Kidney (tissue), 22 donors: ENCODE measurements at places on chromosomes 7 and 10. TPM values are rescaled to one million over a fixed set of nuclear protein-coding genes. Genes with fewer than 3 reads are reported as not detected.
A peak's percentile ranks its signal among the peaks of the same experiment; 100 is the strongest.

DNA sequence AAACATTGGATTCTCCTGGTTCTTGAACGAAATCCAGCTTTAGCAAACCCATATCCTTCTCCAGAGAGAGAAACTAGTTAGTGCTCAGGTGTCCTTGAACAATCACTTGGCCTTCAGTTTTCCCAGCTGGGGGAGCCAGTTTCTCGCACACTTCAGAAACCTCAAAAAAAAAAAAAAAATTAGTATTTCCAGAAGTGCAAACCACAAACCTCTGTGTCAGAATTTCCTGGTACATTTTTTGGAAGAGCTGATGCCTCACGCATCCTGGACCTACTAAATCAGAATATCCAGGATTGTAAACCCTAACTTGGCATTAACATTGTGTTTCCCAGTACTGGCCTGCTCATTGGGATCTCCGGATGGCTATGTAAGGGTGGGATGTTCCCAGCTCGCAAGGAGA is 143.4 kb upstream of the EGR2 start:
- H3K4me1 ChIP-seq = no peaks in the 10 kb centered on the region
- H3K4me3 ChIP-seq = no peak overlapping the region
- H3K27me3 ChIP-seq = no peaks in the 10 kb centered on the region

The TUBAL3 gene
- 0.44 TPM for total RNA-seq

GRCh38 chr10:119608316-119609155 is 11.8 kb upstream of the TIAL1 start:
- no peaks in the 10 kb centered on the region for H3K36me3 ChIP-seq
- no peaks in the 10 kb centered on the region for H3K27me3 ChIP-seq
- peaks cover 5% of the 10 kb centered on the region for H3K4me1 ChIP-seq

- no peak overlapping the region for H3K4me3 ChIP-seq
- H3K27me3 ChIP-seq = no peaks in the 10 kb centered on the region
- no peak overlapping the region for H3K27ac ChIP-seq
- no peak for DNase-seq
- no peaks in the 10 kb centered on the region for H3K36me3 ChIP-seq
These were observed 537.9 kb upstream of the FOXK1 start for GRCh38 chr7:4144172-4144701.

- H3K27me3 ChIP-seq = peaks cover 4% of the 10 kb centered on the region
- no peaks in the 10 kb centered on the region for H3K36me3 ChIP-seq
- no peak overlapping the region for H3K27ac ChIP-seq
These were observed 565 bp downstream of the STRIP2 start for GRCh38 chr7:129434675-129435318.

- no peak overlapping the region for H3K4me3 ChIP-seq
- H3K36me3 ChIP-seq = no peaks in the 10 kb centered on the region
- no peaks in the 10 kb centered on the region for H3K27me3 ChIP-seq
- H3K4me1 ChIP-seq = peaks cover 5% of the 10 kb centered on the region
These were observed 64.2 kb upstream of the DNAJB6 start for GRCh38 chr7:157272351-157273207.

- no peak overlapping the region for H3K4me3 ChIP-seq
- no peaks in the 10 kb centered on the region for H3K27me3 ChIP-seq
- no peaks in the 10 kb centered on the region for H3K4me1 ChIP-seq
- DNase-seq = no peak
These were observed 433.6 kb downstream of the GRM8 start for GRCh38 chr7:126819197-126819484.

DNA sequence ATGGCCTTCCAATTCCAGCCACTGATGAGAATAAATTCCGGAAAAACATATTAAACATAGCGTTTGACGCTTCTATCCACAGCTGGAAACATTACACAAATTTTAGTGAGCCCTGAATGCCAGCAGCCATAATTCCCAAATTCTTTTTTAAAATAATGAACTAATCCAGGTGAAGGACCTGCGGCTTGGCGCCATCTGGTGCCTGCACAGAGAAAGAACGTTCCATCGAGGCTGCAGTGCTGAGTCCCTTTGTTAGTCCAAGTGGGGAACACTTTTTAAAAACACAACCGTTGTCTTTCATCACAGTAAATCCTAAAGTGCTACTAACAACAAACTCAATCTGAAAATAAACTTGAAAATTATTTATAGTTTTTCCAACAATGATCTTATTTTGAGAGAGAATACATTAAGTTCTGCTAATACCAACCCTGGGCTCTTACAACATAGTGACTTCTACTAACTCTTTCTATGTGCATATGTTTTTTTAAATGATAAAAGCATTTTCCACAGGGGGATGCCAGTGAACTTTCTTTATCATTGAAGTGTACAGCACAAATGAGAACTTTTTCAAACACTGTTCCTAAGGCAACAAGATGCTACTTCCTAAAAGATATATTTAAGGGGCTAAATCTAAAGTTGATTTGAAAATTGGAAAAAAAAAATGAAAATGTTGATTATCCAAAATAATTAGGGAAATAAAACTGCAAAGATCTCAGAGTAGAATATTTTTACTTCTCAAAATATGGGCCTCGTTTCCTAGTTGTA is 166.9 kb upstream of the RNF32 start:
- H3K4me1 ChIP-seq = peaks cover 9% of the 10 kb centered on the region
- peak; percentile 58 for DNase-seq
- no peaks in the 10 kb centered on the region for H3K27me3 ChIP-seq
- no peaks in the 10 kb centered on the region for H3K36me3 ChIP-seq

DNA sequence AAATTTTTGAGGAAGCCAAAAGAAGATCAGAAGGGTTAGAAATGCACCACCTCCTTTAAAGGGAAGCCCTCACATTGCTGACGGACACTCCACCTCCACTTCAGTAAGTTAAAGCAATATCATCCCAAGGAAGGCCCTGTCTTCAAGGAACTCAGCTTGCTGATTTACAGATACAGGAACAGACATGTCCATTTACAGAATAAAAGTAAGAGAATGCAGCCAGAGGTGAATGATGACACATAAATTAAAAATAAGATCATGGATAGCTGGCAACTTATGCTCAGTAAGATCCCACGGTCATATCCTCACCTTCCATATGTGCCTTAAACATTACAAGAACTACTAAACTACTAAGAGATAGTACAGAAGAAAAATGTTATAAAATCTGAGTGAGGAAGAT is 20.4 kb downstream of the GRB10 start:
- H3K4me1 ChIP-seq = peaks cover 12% of the 10 kb centered on the region
- no peak overlapping the region for H3K4me3 ChIP-seq
- no peak overlapping the region for H3K27ac ChIP-seq
- no peaks in the 10 kb centered on the region for H3K36me3 ChIP-seq
- no peaks in the 10 kb centered on the region for H3K27me3 ChIP-seq

The UBTD1 gene
- 17.4 TPM for total RNA-seq

DNA sequence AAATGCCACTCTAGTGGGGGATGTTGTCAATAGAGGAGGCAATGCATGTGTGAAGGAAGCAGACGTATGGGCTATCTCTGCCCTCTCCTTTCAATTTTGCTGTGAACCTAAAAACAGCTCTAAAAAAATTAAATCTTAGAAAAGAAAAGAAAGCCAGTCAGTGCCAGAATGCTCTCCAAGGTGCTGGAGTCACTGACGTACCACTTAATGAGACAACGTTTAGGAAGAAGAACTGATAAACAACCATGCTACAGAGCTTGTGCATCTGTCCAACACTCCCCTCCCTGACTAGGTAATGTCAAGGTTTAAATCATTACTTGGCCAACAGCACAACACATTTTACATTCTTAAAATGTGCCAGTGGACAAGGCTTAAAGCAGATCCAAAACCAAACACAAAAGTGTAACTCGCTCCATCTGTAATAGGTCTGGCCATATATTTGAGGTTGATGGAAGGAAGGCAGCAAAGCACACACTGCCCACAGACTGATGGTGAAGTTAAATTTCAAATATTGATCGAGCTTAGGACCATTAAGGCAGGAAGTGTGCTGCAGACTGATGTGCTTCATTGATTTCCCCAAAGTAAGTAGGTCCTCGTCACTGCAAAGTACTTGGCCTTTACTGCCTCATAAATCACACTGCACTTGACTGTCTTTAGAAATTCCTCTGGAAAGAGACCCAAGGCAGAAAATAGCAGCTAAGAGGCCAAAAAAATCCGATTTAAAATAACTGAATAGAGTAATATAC is 15.5 kb downstream of the ARMH3 start:
- no peak overlapping the region for H3K27ac ChIP-seq
- H3K4me3 ChIP-seq = no peak overlapping the region
- H3K36me3 ChIP-seq = peaks cover 8% of the 10 kb centered on the region
- H3K4me1 ChIP-seq = no peaks in the 10 kb centered on the region
- DNase-seq = no peak
- H3K27me3 ChIP-seq = no peaks in the 10 kb centered on the region

The HGF gene
- 23.8 TPM for total RNA-seq

The CC2D2B gene
- total RNA-seq = 2.5 TPM

GRCh38 chr10:74289188-74289587 is 138.2 kb downstream of the ADK start:
- DNase-seq = no peak
- H3K36me3 ChIP-seq = no peaks in the 10 kb centered on the region
- H3K4me3 ChIP-seq = no peak overlapping the region
- no peaks in the 10 kb centered on the region for H3K4me1 ChIP-seq
- H3K27ac ChIP-seq = no peak overlapping the region

DNA sequence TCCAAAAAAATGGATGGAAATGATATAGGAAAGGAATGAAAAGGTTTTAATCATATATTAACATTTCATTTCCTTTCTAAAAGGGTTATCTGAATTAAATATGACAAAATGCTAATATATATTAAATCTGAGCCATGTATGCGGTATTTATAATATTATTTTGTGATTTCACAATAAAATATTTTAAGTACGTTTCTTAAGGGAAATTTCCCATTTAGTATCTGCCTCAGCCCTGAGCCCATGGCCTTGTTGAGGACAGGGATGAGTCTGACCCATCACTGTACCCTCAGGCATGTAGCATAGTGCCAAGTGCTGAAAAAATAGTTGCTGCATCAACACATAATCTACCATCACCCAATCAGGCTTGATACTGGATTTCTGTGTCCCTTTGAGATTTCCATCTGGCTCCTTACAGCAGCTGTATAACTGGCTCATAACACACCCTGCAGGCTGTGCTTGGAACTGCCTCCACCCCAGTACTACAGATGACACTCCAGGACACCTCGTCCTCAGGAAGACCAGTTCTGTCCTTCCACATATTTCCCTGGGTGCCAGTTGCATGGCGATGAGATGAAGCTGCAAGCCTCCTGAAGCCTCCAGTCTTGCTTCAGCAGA is 59.4 kb upstream of the ASAH2 start:
- no peak overlapping the region for H3K27ac ChIP-seq
- no peaks in the 10 kb centered on the region for H3K4me1 ChIP-seq
- no peak for DNase-seq
- H3K4me3 ChIP-seq = no peak overlapping the region

- no peaks in the 10 kb centered on the region for H3K36me3 ChIP-seq
- H3K4me3 ChIP-seq = no peak overlapping the region
- H3K27me3 ChIP-seq = no peaks in the 10 kb centered on the region
- no peak overlapping the region for H3K27ac ChIP-seq
- H3K4me1 ChIP-seq = no peaks in the 10 kb centered on the region
These were observed 169.5 kb upstream of the LYZL1 start for GRCh38 chr10:29119374-29119773.

GRCh38 chr7:18895456-18895855 is 222.0 kb downstream of the TWIST1 start:
- H3K36me3 ChIP-seq = no peaks in the 10 kb centered on the region
- no peaks in the 10 kb centered on the region for H3K4me1 ChIP-seq

The FAM25G gene
- not detected for total RNA-seq

DNA sequence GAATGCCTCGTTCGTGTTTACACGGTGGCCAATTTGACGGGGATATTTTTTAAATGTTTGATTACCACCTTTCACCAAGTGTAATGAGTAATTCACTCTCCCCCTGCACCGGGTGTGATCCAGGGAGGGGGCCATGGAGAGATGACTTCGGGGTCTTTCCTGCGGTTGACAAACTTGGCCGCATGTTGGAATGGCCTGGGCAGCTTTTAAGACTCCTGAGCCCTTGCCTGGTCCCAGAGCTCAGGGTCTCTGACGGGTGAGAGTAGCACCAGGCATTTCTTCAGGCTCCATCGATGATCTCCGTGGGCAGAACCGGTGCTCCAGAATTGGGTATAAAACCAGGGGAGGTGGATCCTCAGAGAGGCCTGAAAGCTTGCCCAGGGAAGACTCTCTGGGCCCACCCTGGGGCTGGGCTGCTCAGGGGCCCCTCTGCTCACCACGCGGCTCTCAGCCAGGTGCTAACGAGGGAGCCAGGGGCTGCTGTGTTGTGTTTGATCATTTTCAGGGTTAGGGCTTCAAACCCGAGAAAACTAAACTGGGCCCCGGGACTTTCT is 882 bp downstream of the ZNF282 start:
- no peaks in the 10 kb centered on the region for H3K27me3 ChIP-seq
- DNase-seq = peak; percentile 18
- peak overlapping the region; percentile 9 for H3K27ac ChIP-seq
- peak overlapping the region; percentile 75 for H3K4me3 ChIP-seq
- peaks cover 5% of the 10 kb centered on the region for H3K4me1 ChIP-seq
- peaks cover 18% of the 10 kb centered on the region for H3K36me3 ChIP-seq

DNA sequence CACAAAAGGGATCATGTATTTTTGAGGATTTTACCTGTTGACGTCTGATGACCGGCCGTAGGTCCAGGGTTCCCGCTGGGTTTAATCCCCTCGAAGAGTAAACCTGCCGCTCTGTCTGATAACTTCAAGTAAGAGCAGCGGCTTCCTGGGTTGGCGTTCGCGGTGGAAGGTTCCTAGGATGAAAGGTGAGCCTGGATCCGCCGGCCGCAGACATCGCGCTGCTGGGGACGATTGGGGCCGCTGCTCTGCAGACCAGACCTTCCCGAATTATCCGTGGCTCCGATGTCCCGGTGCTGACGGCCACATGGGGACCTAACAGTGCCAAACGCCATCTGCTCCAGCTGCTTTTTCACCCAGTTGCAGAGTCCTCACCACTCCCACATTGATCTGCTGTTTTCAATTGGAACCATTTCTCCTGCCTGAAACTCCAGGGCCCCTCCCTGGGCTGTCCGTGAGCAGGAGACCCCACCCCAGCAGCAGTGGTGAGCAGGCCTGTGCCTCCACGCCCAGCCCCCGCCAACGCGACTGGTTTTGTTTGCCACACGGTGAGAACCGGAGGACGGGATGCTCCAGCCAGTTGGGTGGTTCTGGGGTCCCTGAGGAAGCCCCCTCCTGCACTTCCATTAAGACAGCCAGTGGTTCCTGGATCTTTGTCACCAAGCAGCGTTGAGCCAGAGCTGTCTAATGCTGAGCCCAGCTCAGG is 12.2 kb upstream of the AP5Z1 start:
- H3K27me3 ChIP-seq = no peaks in the 10 kb centered on the region
- H3K27ac ChIP-seq = no peak overlapping the region
- H3K4me3 ChIP-seq = no peak overlapping the region
- no peaks in the 10 kb centered on the region for H3K36me3 ChIP-seq

The CYP26A1 gene
- total RNA-seq = 0.22 TPM

DNA sequence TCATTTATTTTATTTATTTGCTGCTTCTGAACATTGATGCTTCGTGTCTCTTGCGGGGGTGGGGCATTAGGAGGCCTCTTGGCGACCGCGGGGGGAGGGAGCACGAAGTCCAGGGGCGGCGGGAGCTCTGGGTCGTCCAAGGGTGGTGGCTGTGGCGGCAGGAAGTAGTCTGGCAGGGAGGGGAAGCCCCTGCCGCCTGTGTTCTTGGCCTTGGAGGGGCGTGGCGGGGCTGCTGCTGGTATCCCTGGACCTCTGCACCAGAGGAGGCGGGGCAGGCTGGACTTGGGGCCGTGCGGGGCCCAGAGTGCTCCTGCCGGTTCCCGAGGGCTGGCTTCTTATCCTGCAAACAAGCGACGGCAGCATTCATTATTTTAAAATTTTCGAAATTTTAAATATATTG is 70.5 kb upstream of the ABI1 start:
- no peak overlapping the region for H3K4me3 ChIP-seq
- H3K27ac ChIP-seq = no peak overlapping the region
- H3K4me1 ChIP-seq = no peaks in the 10 kb centered on the region
- no peaks in the 10 kb centered on the region for H3K36me3 ChIP-seq

GRCh38 chr10:62625484-62625883 is 179.0 kb upstream of the ADO start:
- H3K27me3 ChIP-seq = no peaks in the 10 kb centered on the region
- no peak overlapping the region for H3K4me3 ChIP-seq
- no peak for DNase-seq
- H3K27ac ChIP-seq = no peak overlapping the region
- no peaks in the 10 kb centered on the region for H3K4me1 ChIP-seq

The LRCH4 gene
- 62.9 TPM for total RNA-seq
